NAMALWA (cell line): ENCODE measurements at places on chromosomes 13 and 19.

- no peak for DNase-seq
Measured at GRCh38 chr19:49856574-49857021, 5.6 kb downstream of the PTOV1 start.

DNA sequence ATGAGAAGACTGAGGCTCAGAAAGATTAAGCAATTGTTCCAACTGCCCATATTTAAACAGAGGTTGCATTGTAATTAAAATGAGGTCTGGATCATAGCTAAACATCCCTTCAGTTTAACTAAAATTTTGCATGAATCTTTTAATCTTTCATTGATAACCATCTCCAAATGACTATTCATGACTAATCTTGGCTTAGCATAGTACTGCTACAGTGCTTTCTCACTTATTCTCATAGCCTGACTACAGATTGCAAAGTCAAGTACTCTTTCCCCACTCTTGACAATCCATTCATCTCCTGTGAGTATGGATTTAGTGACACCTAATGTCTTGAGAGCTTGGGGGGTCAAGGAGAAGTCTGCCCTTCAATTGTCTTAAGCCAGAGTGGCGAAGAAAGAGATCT is 258.4 kb downstream of the RFC3 start:
- DNase-seq = no peak

DNA sequence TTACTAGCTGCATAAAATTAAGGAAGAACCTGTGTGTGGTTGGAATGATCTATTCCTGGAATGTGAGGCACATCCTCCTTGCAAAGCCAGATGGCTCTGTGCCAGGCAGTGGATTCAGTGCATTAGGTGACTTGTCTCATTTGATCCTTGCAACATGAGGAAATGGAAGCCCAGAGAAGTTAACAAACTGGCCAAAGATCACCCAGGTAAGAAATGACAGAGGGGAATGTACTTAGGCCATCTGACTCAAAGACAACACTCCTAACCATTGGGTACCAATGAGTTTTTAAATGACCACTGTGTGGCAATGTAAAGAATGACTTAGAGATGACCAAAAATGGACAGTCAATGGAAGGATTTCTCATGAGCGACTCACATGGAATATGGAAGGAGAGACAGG is 114.2 kb upstream of the RXFP2 start:
- no peak for DNase-seq

GRCh38 chr19:7975037-7975436 is 30.4 kb downstream of the ELAVL1 start:
- no peak for DNase-seq

DNA sequence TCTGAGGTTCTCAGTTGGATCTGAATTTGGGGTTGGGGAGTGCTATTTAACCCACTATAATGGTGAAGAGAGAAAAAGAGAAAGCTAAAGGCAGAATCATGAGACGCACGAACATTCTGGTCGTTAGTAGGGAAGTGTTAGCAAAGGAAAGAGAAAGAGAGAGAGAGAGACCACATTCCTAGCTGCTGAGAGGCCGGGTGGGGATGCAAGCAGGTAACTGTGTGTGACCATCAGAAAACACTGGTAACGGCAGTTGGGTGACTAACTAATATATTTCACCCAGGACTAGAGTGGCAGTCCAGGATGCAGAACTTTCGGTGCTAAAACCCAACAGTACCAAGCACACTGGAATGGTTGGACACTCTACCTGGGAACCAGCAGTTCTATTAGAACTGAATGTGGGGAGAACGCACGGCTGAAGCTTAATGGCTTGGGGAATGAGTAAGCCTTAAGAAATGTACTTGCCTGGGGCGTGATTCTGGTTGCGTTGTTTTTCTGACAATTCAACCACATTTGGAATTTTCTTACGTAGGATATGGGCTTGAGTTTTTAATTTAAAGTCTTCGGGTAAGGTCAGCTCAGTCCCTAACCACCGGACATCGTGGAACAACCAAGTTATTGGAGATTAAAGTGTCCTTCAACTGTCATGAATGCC is 130.2 kb downstream of the DNAJC15 start:
- no peak for DNase-seq

GRCh38 chr19:6086068-6086788 is 24.1 kb downstream of the RFX2 start:
- no peak for DNase-seq

DNA sequence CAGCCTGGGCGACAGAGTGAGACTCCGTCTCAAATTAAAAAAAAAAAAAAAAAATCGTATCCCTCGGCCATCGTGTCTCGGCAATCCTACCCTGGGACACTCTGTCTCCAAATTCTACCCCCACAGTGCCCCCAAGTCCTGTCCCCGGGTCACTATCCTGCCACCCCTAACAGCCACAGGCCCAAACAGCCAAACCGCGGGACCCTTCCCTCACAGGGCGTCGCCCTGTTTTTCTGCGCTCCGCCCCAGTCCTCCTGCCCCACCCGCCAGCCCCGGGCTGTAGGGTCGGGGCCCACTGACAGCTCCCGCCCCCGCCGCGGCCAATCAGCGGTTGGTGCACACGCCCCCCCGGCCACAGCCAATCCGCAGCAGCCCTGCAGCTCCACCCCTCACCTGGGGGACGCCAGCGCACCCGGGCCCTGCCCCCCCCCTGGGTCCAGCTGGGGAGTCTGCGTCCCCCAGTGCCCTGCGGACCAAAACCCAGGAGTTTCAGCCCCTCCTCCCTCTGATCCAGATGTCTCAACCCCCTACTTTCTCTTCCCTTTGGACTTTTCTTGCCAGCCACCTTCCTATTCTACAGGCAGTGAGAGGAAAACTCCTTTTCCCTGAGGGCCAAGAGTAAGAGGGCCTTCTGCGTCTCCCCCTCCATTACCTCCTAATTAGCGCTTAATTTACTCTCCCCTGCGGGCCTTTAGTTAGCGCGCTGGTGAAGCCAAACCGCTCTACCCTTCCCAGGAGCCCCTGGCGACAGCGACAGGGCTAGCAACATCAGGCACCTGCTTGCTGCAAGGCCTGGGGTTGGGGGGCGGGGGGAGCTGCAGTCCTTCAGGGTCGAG is 1.5 kb upstream of the BCAT2 start:
- DNase-seq = peak; percentile 87

- DNase-seq = no peak
Measured at GRCh38 chr19:55651236-55651635, 3.2 kb downstream of the CCDC106 start.

DNA sequence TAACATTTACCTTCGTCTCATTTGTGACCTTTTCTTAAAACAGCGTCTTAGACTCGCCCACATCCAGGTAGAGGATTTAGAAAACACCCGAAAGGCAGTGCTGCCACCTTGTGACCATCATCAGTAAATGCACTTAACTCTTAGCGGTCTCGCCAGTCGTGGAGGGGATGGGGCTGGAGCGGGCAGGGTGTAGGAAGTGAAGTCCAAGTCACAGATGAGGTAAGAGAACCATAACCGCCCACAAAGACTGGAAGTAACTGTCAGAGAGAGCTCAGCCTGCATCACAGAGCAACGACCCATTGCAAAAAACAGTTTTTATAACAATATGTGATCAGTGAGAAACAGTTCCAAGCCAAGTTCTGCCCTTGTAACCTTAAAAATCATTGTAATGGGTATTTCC is 10.7 kb upstream of the CEACAM3 start:
- DNase-seq = peak; percentile 87

DNA sequence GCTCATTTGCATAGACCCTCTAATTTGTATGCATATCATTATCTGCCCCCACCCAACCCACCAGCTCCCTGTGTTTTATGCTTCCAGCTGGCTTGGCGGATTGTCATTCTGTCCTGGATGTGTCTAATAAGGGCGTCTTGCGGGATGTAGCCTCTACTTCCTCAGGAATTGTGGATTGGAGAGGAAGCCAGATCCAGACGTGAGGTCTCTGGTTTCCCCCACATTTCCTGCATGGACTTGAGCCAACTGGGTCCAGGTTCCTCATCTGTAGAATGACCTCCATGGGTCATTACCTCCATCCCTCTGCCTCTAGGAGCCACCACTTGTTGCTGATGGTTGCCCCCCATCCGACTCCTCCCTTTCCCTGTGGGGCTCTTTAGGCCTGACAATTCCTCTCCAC is 7.3 kb downstream of the TNFSF14 start:
- no peak for DNase-seq

DNA sequence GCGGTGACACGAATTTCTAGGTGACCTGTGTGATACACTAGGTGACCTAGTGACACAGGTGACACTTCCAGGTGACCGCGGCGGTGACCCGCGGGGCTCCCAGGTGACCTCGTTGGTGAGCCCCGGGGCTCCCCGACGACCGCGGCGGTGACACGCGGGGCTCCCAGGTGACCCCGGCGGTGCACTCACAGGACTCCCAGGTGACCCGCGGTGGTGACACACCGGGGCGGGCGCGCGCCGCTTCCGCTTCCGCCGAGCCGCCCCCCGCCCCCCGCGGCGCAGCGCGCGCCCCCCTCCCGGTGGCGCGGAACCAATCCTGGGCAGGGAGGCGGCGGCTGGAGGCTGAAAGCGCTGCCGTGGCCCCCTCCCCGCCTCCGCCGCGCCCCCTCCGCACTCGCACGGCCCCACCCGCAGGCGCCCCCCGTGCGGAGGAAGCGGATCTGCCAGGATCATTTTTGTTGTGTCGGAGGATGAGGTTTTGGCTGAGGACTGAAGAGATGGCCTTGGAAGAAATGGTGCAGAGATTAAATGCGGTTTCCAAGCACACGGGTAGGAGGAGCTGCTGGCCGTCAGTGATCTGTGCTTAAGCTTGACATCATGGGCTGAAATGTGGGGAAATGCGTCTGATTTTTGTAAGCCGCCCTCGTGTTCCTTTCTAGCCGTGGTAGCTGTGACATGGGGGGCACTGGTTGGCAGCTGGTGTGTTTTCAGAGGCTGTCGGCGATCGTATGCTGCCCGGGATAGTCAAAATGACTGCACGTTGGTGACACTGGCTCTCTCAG is at the start of gene MCF2L:
Gene MCF2L, plus strand, starts transcription at position 305 of the 782 bp plus-strand sequence. Its CDS starts 166 bp downstream, at position 471.
- peak; percentile 42 for DNase-seq

DNA sequence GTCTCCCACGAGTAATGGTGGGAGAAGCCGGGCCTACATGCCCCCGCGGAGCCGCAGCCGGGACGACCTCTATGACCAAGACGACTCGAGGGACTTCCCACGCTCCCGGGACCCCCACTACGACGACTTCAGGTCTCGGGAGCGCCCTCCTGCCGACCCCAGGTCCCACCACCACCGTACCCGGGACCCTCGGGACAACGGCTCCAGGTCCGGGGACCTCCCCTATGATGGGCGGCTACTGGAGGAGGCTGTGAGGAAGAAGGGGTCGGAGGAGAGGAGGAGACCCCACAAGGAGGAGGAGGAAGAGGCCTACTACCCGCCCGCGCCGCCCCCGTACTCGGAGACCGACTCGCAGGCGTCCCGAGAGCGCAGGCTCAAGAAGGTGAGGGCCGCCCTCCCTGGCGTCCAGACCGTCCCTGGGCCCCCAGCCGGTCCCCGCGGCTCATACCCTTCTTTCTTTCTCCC is 1.4 kb upstream of the USF2 start:
- DNase-seq = peak; percentile 57

- DNase-seq = no peak
Measured at GRCh38 chr19:17872251-17873001, 681 bp downstream of the SLC5A5 start.

GRCh38 chr13:98580420-98580819 is 3.5 kb upstream of the STK24 start:
- DNase-seq = no peak

GRCh38 chr13:74794147-74794546 is 659.9 kb upstream of the KLF12 start:
- DNase-seq = no peak

GRCh38 chr13:53014495-53015443 is 13.8 kb upstream of the OLFM4 start:
- DNase-seq = no peak

- DNase-seq = no peak
Measured at GRCh38 chr13:80359414-80359777, 18.5 kb upstream of the SPRY2 start.

DNA sequence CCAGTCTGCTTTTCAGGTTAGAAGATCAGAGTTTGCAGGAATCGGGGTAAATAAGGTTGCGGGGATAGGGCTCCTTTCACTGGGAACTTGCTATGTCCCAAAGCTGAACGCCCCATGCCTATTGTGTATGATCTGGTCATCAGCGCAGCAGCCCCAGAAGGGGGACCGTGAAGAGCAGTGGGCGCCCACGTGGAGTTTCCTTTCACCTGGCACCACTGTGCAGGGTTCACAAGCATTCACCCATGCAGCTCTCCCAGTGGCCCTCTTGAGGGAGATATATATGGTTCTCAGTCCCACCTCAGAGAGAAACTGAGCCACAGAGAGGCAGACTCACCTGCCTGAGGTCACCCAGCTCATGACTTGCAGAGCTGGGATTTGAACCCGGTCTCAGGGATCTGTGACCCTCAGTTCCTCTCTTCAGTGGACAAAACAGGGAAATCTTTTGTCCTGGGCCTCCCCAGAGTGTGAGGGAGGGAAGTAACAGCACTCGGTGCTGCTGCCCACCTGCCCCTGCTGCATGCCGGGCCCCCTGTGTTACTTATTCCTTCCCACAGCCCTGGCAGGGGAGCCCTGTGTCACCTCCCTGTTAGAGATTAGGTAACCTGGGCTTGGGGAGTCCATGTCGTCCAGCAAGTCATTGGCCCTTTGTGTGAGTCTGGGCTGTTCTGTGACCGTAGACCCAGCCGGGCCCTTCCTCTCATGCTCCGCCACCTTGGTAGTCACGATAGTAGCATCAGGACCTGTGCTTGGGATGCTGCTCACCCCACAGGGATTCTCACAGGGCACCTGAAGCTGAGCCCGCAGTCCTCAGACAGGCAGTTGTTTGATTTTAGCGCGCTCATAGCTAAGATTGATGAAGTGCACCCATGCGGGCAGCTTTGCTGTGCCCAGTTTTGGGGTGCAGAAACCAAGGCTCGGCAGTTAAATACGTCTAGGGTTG is 27.9 kb downstream of the PPP5C start:
- no peak for DNase-seq

- no peak for DNase-seq
Measured at GRCh38 chr19:50573741-50574461, 5.7 kb upstream of the LRRC4B start.

GRCh38 chr13:77443511-77443910 is 92.0 kb upstream of the SCEL start:
- DNase-seq = no peak

- no peak for DNase-seq
Measured at GRCh38 chr19:23309926-23310325, 59.7 kb upstream of the ZNF724 start.

DNA sequence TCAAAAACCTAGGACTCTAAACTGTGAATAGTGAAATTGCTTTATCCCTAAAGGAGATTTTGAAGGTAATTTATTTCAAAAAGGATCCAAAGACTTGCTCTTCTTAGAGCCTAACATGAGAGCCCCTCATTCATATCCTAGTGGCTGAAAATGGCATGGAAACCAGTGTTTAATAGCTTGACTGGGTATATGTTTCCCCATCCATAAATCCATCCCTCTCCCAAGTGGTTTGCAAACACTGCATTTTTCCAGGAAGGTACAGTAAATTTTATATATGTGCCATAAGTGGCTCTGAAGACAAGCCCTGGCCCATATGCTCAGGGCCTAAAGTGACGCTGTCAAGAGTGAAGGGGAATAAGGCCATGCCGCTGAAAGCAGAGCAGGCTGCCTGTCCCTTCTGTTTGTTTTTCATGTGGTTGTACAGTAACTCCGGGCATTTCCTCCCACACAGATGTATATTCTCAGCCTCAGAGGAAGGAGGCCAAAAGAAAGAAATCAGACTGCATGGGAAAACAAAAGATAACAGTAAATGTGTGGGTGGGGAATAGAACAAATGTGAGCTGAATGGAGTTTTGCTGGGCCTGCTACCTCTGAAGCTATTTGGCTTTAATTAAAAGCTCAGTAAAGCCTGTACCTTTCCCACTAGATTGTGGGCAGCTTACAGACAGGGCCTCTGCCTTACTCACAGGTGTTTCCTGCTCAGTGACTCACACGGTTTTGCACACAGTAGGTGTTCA is 181.9 kb downstream of the PCDH9 start:
- DNase-seq = peak; percentile 11

- DNase-seq = no peak
Measured at GRCh38 chr19:45045671-45046353, 7.0 kb downstream of the CLASRP start.
